ENCODE measurements at places on chromosomes 7 and 10. TPM values are rescaled to one million over a fixed set of nuclear protein-coding genes. Genes with fewer than 3 reads are reported as not detected.

Gene ABCB8
- total RNA-seq, result 50.3 TPM

Gene LDB3
- 0.05 TPM for total RNA-seq

DNA sequence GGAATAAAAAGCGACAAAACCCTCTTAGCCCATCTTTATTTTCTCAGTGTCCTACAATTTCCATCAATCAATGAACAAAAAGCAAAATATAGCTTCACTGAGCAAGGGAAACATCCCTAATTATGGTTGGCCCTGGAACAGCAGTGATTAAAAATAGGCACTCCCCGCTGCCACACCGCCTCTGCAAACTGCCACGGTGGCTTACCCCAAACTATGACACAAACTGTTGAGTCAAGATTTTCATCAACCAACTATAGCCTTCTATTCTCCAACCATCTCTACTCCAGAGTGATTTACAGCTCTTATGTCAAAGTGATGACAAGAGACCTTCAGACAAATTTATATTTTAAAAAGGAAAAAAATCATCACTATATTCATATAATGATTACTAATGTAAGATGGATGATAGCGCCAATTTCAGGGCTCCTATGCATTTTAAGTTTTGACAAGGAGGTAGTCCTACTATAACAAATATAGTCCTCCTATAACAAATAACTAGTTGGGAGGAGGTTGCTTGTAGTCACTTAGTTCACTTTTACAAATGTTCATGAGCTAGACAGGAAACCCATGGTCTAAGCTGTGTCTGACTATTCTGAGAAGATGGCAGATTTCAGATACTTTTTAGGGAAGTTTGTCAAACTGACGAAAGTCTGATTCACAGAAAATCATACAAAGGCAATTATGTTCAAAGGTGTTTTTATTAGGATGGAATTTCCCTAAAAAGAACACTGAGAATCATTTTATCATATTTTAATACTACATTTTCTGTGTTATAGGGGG is 26.3 kb downstream of the DENND11 start:
- peak overlapping the region; percentile 70 for H3K27ac ChIP-seq
- DNase-seq, result no peak
- no peaks in the 10 kb centered on the region for H3K27me3 ChIP-seq
- no peak overlapping the region for H3K4me3 ChIP-seq
- peaks cover 46% of the 10 kb centered on the region for H3K4me1 ChIP-seq
- peaks cover 36% of the 10 kb centered on the region for H3K36me3 ChIP-seq

GRCh38 chr10:23338886-23339285 is 5.7 kb downstream of the C10orf67 start:
- H3K27me3 ChIP-seq, result peaks cover 19% of the 10 kb centered on the region
- no peak for DNase-seq
- no peaks in the 10 kb centered on the region for H3K36me3 ChIP-seq

- no peaks in the 10 kb centered on the region for H3K4me1 ChIP-seq
- no peak overlapping the region for H3K4me3 ChIP-seq
- no peak overlapping the region for H3K27ac ChIP-seq
- H3K27me3 ChIP-seq, result peaks cover 6% of the 10 kb centered on the region
Observed at GRCh38 chr10:123663522-123663921, 2.6 kb upstream of the GPR26 start.

GRCh38 chr10:87510025-87510424 is 5.3 kb downstream of the MINPP1 start:
- H3K4me1 ChIP-seq, result peaks cover 22% of the 10 kb centered on the region
- H3K36me3 ChIP-seq, result peaks cover 28% of the 10 kb centered on the region
- H3K27me3 ChIP-seq, result no peaks in the 10 kb centered on the region
- no peak overlapping the region for H3K27ac ChIP-seq

DNA sequence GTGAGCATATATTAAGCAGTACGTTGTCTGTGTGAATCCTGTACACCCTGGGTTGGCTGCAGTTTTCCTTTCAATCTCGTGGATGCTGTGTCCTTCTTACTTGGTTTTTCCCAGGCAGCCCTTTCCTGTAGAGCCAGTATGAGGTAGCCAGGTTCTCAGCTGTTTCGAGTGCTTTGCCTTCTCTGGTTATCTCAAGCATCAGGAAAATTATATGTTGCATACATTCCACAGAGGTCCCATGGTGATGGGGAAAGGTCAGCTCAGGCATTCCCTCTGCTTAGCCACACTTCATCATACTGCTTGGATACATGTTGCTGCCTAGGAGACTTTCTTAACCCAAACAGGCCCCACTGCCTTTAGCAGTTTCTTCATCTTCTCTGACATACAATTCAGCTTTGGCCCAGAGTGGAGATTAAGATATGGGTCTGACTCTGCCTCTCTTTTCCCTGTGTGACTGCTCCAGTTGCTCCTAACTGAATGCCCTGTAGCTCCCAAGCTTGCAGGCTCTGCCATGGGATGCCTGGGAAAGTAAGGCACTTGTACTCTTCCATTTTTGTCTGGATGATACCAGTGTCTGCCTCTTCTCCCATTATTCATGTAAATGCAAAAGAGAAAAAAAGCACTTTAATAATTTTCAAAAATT is 11.3 kb downstream of the GNAI1 start:
- no peak for DNase-seq
- no peaks in the 10 kb centered on the region for H3K4me1 ChIP-seq
- H3K4me3 ChIP-seq, result no peak overlapping the region
- H3K27me3 ChIP-seq, result no peaks in the 10 kb centered on the region
- no peak overlapping the region for H3K27ac ChIP-seq
- no peaks in the 10 kb centered on the region for H3K36me3 ChIP-seq

- H3K4me1 ChIP-seq, result peaks cover 2% of the 10 kb centered on the region
- no peak overlapping the region for H3K27ac ChIP-seq
Observed at GRCh38 chr7:50855526-50855925, 72.8 kb upstream of the GRB10 start.

All from activated CD8-positive, alpha-beta memory T cell treated with anti-CD3 and anti-CD28 coated beads, Interleukin-2, amount 10 ng/mL, durations not matched to agents 7 days and 5 days (primary cell).